ENCODE measurements at places on chromosomes 1 and 21. TPM values are rescaled to one million over a fixed set of nuclear protein-coding genes. Genes with fewer than 3 reads are reported as not detected.

DNA sequence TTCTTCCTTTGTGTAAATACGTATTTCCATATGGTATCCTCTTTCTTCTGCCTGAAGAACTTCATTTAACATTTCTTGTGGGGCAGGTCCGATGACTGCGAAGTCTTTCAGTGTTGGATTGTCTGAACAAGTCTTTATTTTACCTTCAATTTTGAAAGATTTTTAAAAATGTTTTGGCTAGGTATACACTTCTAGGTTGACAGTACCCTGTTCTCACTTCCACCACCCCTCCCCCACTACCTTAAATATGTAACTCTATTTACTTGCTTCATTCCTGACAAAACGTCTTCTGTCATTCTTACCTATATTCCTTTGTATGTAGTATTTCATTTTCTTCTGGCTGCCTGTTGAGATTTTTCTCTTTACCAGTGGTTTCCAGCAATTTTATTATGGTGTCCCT lies 85.7 kb upstream of the ARTN start:
- no peak for DNase-seq

DNA sequence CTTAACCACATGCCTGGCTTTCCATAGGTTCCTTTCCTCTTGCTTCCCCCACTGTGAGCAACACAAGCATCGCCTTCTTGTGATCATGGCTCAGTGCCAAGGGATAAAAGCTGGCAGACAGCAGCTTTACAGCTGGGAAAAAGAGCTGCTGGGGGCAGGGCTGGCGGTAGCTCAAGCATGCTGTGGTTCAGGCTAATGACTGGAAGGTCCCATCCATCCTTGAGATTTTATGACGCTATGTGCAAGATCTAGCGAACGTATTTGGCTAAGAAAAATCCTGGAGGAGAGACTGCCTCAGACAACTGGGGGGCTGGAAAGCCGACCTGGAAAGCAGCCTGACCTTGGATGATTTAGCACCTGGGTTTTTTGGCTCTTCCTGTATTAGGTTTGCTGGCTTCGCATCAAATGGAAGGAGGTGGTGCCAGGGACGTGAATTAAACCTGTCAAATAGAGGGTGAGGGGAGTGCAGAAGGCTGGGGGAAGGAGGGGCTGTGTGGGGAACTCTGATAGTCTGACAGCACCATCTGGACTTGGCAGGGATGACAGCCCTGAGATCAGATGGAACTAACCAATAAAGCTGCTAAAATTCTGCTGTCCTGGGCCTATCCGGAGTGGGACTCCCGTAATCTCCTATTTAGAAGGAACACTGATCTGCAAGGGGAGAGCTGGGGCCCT lies 34.8 kb downstream of the ZMYND12 start:
- DNase-seq = peak; percentile 70

GRCh38 chr1:15201221-15201620 lies 45.8 kb upstream of the FHAD1 start:
- no peak for DNase-seq

- DNase-seq = no peak
Observed at GRCh38 chr1:188343914-188344313, 1515.2 kb downstream of the PLA2G4A start.

DNA sequence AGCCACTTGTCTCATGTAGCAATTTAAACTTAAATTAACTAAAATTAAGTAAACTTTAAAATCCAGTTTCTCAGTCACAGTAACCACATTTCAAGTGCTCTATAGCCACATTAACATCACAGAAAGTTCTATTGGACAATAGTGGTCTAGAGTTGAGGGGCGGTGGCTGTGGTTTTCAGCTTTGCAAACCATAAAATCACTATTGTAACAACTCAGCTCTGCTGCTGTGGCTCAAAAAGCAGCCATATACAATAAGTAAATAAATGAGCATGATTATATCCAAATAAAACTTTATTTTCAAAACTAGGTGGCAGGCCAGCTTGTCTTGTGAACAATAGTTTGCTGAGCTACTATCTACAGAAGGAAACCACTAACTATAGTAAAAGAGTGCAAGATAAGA lies 43.4 kb upstream of the C1orf53 start:
- DNase-seq = no peak

DNA sequence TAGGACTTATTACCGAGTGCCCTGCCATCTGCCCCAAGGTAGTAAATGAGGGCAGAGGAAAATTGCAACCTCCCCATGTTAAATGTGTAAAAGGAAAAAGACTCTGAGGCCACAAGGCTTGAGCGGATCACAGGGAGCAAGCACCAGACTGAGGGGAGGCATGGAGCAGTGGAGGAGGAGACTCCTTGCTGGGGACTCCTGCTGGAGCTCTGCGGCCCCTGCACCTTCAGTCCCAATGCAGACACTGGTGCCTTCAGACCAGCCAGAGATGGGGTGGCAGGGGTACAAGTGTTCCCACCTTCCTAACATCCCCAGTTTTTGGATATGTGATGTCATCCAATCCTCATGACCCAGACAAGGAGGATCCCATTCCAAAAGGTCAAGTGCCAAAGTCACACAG lies 128.4 kb upstream of the NGF start:
- DNase-seq = no peak

- no peak for DNase-seq
Observed at GRCh38 chr1:167756730-167757405, 35.1 kb downstream of the MPZL1 start.

DNA sequence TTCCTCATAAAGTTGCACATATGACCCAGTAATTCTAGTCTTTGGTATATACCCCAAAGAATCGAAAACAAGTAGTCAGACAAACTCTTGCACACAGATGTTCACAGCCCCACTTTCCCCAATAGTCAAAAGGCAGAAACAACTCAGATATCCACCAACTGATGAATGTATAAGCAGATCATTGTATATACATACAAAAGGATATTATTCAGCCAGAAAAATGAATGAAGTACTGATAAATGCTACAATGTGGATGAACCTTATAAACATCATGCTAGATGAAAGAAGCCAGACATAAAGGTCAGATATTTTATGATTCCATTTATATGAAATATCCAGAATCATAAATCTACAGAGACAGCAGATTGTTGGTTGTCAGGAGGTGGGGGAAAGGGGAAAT lies 27.3 kb downstream of the SHCBP1L start:
- no peak for DNase-seq

- DNase-seq = no peak
Observed at GRCh38 chr1:18641005-18641941, 10.6 kb downstream of the PAX7 start.

GRCh38 chr21:46006547-46007491 lies 25.2 kb downstream of the COL6A1 start:
- DNase-seq = no peak

- no peak for DNase-seq
Observed at GRCh38 chr1:233166896-233167295, 128.6 kb downstream of the PCNX2 start.

DNA sequence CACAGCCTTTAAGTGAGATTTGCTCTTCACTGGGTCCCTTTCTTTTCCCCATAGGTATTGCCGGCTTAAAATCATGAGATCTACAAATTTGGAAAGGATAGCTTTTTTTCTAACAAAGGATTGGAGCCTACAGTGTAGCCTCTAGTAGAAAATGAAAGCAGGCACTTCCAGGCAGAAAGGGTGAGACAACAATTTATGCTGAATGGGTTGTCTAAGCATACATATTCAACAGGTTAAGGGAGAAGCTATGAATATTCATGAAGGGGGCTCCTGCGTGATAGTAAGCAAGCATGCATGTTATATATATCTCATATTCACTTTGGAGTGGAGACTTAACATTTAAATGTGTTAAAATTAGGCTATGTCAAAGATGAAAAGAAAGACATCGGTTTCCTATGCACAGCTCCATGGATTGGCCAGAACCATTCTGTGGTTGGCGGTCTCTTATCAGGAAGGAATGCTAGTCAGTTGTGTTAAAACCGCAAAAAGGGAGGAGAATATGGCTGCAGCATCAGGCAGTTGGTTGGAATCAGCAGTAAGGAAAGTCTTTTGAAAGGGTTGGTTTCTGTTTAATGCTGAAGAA lies 66.0 kb downstream of the VCAM1 start:
- no peak for DNase-seq

GRCh38 chr1:3470650-3471355 lies 16.3 kb downstream of the ARHGEF16 start:
- DNase-seq = no peak

DNA sequence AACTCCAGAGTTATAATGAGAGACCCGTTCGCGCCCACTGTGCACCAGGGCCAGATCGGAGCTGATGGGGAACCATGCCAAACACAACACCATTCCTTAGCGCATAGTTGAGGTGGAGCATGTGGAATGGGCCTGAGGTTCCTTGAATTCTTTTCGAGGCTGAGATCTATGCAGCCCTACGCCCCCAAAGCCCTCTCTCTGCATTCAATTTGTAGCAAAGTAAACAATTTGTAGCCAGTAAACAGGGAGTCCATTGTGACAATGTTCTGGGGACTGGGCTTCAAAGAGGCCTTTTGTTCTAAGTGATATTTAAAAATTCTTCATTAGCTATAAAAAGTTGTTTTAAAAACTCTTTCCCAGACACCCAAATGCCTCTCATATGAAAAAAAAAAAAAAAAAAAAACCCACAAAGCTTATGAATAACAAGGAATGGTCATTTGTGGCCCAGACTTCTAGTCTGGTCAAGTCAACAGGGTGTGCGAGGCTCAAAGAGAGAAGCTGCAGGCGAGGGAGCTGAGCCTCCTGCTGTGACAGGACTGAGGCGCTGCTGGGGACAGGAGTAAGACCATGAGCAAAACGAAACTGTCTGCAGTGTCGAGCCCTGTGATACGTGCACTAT lies 30.6 kb upstream of the KCNE2 start:
- no peak for DNase-seq

DNA sequence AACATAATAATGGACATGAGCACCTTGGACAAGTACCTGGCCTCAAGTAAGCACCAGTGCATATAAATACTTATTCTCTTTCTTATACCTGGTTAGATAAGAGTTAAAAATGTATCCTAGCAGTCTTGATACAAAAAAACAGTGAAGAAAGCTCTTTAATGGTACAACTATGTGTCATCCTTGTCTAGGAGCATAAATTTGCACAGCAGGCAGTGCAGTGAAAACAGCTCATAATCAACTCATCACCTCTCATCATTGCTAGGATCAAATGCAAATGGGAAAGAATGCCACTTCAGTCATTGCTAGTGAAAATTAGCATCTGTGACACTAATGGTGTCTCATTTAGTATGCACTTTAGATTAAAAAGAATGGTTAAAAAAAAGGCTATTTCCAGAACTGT lies 7.6 kb downstream of the SAMSN1 start:
- DNase-seq = no peak

DNA sequence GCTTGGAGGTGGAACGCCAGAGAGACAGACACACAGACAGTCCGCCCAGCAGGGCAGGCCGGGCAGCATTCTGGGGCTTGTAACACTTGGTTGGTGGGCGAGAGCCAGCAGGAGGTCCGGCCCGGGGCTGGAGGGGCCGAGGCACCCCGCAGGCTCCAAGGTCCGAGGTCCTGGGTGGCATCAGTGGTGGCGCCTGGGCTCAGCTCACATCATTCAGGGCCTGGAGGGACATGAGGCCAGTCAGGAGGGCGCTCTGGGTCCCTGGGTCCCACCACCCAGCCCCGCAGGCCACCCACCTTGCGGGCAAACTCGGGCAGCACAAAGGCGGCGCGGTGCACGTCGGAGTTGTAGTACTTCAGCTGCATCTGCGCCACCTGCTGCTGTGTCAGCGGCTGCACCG lies 5.2 kb downstream of the SRM start:
- DNase-seq = no peak

GRCh38 chr1:117367046-117368025 lies at the start of gene MAN1A2:
TSS of gene MAN1A2 (plus strand) at chr1:117367449. CDS start at chr1:117368184, 735 bp downstream.
- DNase-seq = peak; percentile 93

GRCh38 chr1:244789731-244790130 lies 45.7 kb upstream of the COX20 start:
- DNase-seq = no peak

Gene KRTAP21-2
- not detected for total RNA-seq

Gene SLAMF8
- total RNA-seq = 1.7 TPM

Gene FNDC5
- 0.82 TPM for total RNA-seq

Gene FCRL6
- total RNA-seq = 0.37 TPM

Gene KRTAP11-1
- total RNA-seq = not detected

Gene NCSTN
- total RNA-seq = 47.4 TPM

Gene CD55
- 10.4 TPM for total RNA-seq
